CD14-positive monocyte (primary cell): ENCODE measurements at places on chromosomes 13 and 19.

GRCh38 chr19:14575428-14575980 is 3.6 kb upstream of the NDUFB7 start:
- no peak for DNase-seq

DNA sequence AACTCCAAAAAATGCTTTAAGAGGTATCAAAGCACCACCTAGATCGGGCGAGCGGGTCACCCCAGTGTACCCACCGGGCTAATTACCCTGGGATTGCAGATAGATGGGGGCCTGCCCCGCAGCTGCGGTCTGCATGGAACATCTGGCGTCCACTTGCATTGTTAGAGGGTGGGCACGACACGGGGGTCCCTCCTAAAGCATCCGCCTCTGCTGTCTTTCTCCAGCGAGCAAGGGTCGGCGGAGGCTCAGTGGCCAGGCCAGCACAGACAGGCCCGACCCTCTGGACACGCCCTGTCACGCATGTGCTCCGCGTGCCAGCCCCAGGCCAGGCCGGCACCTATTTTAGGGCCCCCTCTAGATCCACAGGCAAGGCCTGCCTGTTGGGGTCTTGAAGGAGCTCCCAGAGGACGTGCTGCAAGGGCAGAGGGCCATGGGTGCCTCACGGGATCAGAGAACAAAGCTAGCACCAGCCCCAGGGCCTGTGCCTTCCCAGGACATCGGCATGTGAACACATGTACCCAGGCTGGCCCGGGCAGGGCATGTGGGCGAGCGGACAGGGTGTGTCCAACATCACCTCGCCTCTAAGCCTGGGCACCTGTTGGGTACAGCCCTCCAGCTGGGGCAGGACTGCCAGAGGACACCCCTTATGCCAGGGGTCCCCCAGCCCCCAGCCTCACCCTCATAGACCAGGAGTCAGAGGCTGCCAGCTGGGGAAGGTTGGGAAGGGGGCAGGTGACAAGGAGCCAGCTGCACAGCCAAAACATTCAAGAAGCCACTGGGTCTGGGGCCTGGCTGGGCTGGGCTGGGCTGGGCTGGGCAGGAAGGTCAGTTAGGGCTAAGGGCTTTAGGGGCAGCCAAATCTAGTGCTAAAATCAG is 35.6 kb upstream of the NANOS3 start:
- peak; percentile 43 for DNase-seq

- DNase-seq: no peak
These were observed 2.5 kb downstream of the PCDH8 start for GRCh38 chr13:52845766-52846566.

GRCh38 chr19:51809787-51810186 is 14.8 kb downstream of the FPR3 start:
- DNase-seq: peak; percentile 83

DNA sequence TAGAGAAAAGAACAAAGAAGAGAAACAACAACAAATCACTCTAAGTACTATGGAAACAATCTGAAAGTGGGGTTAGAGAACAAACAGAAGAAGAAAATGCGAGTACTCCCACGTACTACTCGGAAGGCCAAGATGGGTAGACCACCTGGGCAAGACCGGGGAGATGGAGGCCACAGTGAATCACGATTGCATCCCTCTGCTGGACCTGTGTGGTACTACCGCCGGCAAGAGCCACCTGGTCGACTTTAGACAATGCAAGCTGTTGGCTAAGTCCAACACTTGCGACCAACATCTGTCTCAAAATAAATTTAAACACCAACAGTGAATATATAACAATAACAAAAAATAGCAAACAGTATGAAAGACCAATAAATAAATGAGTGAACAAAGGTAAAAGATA is 45.5 kb upstream of the ZNF91 start:
- DNase-seq: no peak

- no peak for DNase-seq
These were observed 46.8 kb downstream of the CCNE1 start for GRCh38 chr19:29858621-29859020.

GRCh38 chr13:51804295-51805172 is 571 bp upstream of the DHRS12 start:
- no peak for DNase-seq

DNA sequence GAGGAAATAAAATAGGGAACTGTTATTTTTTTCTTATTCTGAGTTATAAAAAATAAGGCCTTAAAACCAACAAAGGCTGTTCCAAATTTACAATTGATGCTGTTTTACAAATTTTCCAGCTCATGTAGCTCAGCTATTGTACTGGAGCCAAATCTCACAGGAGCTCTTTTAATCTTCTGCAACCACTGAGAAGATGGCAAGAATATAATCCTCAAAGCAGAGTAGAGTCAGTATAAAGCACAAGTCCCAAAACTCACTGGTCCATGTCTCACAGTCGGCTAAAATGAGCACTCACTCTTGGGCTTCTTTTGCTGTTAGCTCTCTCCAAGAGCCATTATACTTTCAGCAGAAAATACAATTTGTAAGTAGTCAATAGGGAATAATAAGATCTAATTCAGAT is 1074.4 kb upstream of the PRR20A start:
- no peak for DNase-seq

DNA sequence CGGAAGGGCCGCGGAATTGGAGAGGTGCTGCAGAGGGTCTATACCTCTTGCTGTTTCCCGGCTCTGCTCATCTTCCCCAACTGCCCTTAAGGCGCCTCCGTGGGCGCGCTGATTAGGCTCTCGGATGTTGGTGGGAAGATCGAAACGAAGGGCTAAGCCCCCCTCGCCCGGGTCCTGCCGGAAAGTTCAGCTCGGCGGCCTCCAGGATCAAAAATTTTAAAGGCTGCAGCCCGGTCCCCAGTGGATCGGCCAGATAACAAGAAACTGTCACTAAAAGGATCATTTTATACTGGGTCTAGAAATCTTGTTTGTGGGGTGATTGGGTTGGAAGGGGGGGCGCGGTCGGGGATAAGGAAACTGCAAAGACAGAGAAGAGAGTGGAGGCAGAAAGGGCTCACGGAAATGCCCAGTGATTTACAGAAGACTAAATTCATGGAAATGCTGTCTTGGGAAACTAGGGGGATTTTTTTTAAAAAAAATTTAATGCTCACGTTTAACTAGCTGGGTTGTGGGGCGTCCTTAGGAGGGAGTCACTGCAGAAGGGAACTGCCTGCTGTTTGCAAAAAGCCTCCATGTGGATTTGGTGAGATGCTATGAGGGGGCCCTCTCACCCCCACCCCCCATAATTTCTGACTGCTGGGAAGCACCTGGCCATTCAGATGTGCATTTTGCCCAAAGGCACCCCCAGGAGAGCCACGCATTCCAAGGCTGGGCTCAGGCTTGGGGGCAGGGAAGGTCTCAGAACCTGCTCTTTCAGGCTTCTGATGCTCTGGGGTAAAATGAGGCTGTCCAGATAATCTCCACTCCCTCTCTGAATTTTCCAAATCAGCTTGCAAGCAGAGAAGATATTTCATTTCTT is 7.7 kb downstream of the CDX2 start:
- no peak for DNase-seq

DNA sequence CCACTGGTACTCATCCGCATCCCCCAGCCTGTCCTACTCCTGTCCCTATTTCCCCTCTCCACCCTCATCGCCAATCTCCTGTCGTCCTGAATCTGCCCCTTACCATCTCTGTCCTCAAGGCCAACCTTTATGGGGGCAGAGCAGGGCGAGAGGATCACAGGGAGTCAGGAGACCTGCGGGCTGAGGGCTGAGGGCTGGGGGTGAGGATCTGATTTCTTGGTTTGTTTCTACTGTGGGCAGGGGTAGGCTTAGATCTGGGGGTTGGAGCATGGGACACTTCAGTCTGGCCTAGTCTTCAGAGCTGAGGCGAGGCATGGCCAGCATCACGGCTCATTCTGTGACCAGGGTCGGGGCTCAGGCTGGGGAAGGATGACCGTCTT is 16.5 kb upstream of the ERCC1 start:
- no peak for DNase-seq
